ENCODE measurements at places on chromosomes 3 and 15.

DNA sequence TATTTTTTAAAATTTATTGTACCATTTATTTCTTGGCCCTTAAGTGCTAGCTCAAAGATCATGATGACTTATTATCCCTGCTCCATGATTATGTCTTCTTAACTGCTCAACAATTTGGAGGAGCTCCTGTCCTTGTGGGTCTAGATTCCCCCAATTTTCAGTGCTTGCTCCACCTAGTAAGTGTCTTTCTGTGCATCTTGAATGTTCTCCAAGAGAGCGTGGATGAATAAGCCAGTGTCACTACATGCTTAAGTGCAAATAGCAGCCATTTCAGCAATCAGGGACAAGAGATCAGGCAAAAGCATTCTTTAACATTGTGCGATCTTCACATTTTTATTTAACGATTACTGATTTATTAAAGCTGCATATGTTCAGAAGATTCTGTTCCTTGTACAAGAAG lies 99.4 kb downstream of the ALCAM start:
- DNase-seq: no peak

DNA sequence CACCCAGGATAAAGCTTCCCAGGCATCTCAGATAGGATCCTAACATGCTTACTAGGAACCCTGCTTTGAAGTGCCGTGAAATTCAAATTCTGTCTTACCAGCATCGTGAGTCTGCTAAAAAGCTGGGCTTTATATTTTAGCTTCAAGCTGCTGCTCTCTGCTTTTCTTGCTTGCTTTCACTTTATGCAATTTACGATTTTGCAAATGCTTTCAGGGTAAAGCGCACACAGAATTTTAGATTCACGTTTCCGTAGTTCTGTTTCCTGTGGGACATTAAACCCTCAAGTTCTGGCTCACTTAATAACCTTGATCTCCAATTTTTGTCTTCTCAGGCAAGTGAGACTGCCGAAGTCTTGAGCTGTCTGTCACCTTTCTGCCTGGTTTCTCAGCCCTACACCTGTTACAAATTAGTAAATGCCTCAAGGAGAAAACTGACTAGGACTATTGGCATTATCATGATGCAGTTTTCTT lies 170.5 kb upstream of the TGFBR2 start:
- DNase-seq: no peak

DNA sequence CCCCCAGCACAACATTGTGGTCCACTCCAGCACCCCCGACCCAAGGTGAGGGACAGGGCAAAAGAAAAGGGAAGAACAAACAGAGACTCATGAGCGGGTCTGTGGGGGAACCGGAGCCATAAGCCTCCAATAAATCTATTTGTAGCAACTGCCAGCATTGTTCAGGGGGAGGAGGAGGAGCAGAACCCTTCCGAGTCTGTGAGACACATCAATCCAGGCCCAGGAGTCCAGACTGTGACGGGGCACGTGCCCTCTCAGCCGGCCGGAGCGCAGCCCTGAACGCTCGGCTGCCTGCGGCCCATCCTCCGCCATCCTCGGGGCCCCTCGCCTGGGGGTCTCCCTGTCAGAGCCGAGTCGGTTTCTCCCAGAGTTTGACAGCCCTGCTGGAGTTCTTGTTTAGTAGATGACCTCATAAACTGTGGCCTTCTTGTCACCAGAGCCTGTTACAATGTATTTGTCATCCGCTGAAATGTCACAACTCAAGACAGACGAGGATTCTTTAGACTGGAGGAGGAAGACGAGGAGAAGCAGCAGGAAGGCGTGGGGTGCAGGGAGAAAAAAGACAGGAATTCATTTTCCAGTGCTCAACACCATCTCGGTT lies 47.9 kb downstream of the TLE3 start:
- DNase-seq: no peak

- DNase-seq: no peak
Measured at GRCh38 chr15:47728886-47729285, 11.6 kb downstream of the SEMA6D start.

- no peak for DNase-seq
Measured at GRCh38 chr3:40864146-40864782, 335.0 kb upstream of the CTNNB1 start.

DNA sequence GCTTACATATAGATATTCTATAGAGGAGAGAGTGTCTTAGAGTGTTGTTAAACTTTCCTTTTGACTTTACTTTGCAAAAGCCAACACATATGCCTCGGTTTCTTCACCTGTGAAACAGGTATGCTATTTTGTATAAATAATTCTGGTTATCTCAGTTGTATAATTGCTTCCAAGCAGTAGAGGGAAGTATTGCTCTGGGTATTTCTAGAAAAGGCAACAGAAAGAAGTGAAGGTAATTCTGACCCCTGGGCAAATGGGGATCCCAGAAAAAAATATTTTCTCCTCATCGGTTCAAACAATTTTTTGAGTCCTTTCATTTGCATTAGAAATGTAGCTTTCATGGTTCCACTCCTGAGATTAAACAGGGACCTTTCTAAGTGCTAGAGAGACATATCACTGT lies 216.5 kb upstream of the SEMA6D start:
- no peak for DNase-seq

DNA sequence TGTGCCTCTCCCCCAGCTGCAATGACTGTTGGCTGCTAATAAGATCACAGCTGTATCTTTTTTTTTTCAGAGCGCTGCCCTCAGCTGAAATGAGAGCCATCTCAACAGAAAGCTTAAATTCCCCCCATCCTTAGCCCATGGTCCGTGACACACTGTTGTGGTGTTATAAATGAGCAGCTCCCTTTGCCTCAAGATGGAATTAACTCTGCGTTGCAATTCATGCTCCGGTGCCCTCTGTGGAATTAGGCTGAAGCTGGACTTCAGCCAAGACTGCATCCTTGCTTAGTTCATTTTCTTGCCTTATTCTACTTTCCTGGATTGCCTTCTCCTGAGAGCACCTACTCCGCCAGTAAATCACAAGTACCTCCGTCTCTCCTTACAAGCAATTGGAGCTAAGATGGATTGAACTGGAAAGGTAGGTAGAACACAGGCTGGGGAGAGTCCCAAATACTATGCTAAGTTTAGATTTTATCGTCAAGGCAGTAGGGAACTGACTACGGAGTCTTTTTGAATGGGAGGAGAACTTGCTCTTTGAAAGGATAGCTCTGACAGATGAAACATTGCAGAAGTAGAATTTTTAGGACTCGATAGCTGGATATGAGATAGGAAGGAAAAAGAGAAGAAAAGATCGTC lies 39.0 kb upstream of the THRB start:
- DNase-seq: no peak

DNA sequence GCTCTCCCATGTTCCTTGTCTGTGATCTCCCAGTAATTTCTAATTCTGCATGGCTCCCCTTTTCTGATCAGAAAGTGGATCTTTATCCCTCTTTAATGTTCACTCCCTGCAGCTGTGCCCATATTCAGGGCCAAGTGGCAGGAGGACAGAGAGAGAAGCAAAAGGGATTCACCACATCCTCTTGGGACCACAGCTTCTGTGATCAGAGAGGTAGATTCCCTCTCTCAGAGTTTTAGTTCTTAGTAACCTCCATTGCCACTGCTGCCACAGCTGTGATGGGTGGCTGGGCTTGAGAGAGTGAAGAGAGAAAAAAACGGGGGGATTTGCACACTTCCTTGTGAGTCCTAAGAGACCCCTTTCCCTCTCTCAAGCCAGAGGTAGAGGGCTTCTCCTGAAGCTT lies 49.2 kb downstream of the GLCE start:
- no peak for DNase-seq

GRCh38 chr3:47664519-47664918 lies 85.9 kb upstream of the CSPG5 start:
- DNase-seq: no peak

DNA sequence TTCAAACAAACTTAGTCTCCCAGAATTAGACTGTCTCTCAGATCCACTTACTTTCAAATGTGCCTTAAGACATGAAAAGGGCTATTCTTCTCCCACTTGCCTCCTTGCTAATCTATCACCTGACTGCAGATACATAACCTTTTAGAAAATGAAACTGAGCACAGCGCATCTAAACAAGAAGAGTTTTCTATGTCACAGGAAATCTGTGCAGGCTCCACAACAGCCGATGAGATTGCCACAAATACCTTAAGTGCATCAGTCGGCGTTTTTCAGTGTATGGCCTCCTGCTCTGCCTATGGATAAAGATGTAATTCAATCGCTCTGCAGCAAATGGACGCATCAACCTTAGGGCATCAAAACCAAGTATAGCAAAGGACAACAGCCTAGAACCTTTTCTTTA lies 544.2 kb downstream of the FOXP1 start:
- DNase-seq: no peak

DNA sequence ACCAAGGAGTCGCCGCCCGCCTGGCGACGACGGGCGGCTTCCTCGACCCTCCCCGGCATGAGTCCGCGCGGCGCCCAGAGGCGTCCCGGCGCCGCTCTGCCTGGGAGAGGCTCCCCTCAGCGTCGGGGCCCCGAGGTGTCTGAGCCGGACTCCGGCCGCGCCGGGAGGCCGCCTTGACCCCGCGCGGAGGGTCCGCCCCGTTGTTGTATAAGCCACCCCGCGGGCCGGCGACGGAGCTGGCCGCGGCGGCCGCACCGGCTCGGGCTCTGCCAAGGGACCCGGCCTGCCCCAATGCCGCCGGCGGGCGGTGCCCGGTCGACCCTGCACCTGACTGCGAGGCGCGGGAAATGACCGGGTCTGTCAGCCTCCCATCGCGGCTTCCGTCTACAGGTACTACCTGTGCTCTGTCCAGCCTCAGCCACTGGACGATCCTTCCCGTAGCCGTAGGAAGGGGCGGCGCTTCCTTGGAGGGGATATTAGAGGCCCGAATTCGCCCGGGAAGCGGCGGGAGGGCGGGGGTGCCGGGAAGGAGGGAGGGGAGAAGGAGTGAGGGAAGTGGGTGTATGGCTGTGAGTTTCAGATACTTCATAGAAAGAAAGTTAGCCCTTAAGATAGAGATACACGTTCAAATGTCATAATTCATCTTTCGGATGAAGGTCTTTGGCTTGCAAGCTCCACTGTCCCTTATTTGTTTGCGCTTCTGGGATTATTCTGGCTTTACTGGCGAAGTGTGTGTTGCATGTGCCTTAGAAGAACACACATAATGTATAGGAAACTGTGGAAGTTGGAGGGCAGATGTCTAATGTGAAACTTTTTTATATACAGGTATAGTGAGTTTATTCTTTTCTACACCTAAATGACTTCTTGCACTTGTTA lies 620 bp downstream of the ABHD5 start:
- DNase-seq: no peak

- no peak for DNase-seq
Measured at GRCh38 chr3:143552851-143553250, 295.4 kb downstream of the SLC9A9 start.

DNA sequence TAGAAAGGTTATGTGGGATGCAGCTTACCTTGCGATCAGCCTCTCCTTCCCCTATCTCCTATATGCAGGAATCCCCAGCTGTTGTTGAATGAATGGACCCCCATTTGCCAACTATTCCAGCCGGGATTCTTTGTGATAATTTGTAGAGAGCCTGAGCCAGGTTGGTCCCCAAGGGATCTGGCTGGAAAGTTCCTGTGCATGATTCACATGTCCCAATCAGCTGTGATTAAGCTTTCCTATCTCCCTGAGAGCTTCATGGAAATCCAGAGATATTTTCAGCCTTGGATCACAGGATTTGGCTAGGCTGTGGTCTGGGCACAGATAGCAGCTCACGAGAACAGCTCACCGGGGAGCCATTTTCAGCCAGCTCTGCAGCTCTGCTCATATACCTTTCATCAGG lies 76.7 kb downstream of the ARNT2 start:
- peak; percentile 99 for DNase-seq

- peak; percentile 63 for DNase-seq
Measured at GRCh38 chr3:193132964-193133363, 108.1 kb upstream of the PLAAT1 start.

DNA sequence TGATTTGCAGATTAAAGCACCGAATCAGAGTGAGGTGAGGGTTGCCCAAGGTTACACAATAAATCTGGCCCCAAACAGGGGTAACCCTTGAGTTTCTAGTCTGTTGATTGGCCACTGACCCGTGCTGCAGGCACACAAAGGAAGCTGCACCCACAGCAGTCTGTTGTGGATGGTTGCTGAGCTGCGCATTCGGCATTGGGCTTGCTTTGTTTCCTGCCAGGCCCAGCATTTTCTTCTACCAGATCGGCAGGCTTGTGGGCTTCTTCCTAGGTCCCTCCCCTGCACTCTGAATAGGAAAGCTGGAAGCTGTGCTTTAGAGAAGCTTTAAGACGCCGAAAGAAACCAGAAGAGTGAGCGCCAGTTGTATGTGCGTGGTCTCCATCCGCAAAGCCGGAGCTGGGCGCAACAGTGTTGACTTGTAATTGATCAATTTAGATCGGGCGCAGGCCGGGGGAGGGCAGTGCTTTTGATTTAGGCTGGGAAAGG lies 12.1 kb downstream of the B3GNT5 start:
- peak; percentile 10 for DNase-seq

GRCh38 chr15:75368689-75369239 lies 357 bp upstream of the MAN2C1 start:
- no peak for DNase-seq

All from fibroblast of skin of left quadriceps (primary cell).